Upper lobe of right lung (tissue), 1 donor: ENCODE measurements at places on chromosomes 6 and 20. TPM values are rescaled to one million over a fixed set of nuclear protein-coding genes. Genes with fewer than 3 reads are reported as not detected.

- H3K4me1 ChIP-seq = no peaks in the 10 kb centered on the region
- no peaks in the 10 kb centered on the region for H3K36me3 ChIP-seq
- no peak overlapping the region for H3K4me3 ChIP-seq
- no peak for DNase-seq
- H3K27me3 ChIP-seq = no peaks in the 10 kb centered on the region
- no peak overlapping the region for H3K27ac ChIP-seq
Measured at GRCh38 chr6:118263921-118264486, 284.1 kb upstream of the PLN start.

DNA sequence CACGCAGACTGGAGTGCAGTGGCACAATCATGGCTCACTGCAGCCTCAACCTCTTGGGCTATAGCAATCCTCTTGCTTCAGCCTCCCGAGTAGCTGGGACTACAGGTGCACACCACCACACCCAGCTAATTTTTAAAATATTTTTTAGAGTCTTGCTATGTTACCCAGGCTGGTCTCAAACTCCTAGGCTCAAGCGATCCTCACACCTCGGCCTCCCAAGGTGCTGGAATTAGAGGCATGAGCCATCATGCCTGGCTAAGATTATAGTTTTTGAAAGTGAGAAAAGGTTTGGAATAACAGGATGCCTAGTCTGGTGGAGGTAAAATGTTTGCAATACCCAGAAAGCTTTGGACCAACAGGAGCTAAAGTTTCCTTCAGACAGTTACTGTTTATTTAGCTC is 23.4 kb downstream of the GCM1 start:
- no peaks in the 10 kb centered on the region for H3K4me1 ChIP-seq
- no peak for DNase-seq
- H3K27ac ChIP-seq = no peak overlapping the region

DNA sequence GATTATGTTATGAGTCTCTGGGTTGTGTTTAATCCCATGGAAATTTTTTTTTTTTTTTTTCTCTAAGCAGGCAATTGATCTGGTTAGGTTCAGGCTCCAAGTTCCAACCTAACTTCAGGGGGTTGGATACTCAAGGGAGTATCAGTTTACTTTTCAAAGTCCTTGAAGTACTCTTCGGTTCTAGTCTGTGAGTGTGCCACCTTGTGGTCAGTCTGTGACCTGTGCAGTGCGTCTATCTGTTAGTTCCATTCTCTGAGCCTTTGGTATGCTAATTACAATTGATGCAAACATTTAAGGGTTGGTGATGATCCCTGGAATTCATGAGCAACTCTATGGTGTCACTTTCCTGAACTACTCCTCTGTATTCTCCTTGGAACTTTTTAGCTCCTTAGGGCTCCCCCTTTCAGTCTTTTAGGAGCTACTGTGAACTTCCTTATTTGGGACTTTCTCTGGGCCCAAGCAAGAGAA is 342.0 kb downstream of the SOX4 start:
- H3K4me3 ChIP-seq = no peak overlapping the region
- H3K36me3 ChIP-seq = no peaks in the 10 kb centered on the region
- H3K27ac ChIP-seq = no peak overlapping the region
- no peak for DNase-seq

RAET1E gene
- 0.96 TPM for total RNA-seq

GRCh38 chr20:46830886-46831632 is 63.6 kb upstream of the EYA2 start:
- H3K27me3 ChIP-seq = peaks cover 5% of the 10 kb centered on the region
- DNase-seq = no peak
- no peak overlapping the region for H3K27ac ChIP-seq
- H3K4me3 ChIP-seq = no peak overlapping the region

CALHM4 gene
- total RNA-seq = not detected

DPPA5 gene
- not detected for total RNA-seq

MTFR2 gene
- total RNA-seq = 1.4 TPM

- H3K27ac ChIP-seq = no peak overlapping the region
- no peak for DNase-seq
- H3K4me1 ChIP-seq = no peaks in the 10 kb centered on the region
Measured at GRCh38 chr6:101477436-101477835, 83.9 kb downstream of the GRIK2 start.

- H3K4me3 ChIP-seq = no peak overlapping the region
Measured at GRCh38 chr20:13580707-13581106, 58.0 kb downstream of the TASP1 start.

PAQR8 gene
- 5.8 TPM for total RNA-seq

GRCh38 chr6:169109411-169110220 is 144.0 kb downstream of the THBS2 start:
- no peak for DNase-seq
- no peak overlapping the region for H3K4me3 ChIP-seq
- no peaks in the 10 kb centered on the region for H3K27me3 ChIP-seq

GRCh38 chr20:60750909-60751308 is 501.2 kb upstream of the CDH4 start:
- no peaks in the 10 kb centered on the region for H3K27me3 ChIP-seq
- H3K4me1 ChIP-seq = no peaks in the 10 kb centered on the region
- no peak overlapping the region for H3K27ac ChIP-seq
- no peak for DNase-seq
- H3K4me3 ChIP-seq = no peak overlapping the region
- no peaks in the 10 kb centered on the region for H3K36me3 ChIP-seq

DNA sequence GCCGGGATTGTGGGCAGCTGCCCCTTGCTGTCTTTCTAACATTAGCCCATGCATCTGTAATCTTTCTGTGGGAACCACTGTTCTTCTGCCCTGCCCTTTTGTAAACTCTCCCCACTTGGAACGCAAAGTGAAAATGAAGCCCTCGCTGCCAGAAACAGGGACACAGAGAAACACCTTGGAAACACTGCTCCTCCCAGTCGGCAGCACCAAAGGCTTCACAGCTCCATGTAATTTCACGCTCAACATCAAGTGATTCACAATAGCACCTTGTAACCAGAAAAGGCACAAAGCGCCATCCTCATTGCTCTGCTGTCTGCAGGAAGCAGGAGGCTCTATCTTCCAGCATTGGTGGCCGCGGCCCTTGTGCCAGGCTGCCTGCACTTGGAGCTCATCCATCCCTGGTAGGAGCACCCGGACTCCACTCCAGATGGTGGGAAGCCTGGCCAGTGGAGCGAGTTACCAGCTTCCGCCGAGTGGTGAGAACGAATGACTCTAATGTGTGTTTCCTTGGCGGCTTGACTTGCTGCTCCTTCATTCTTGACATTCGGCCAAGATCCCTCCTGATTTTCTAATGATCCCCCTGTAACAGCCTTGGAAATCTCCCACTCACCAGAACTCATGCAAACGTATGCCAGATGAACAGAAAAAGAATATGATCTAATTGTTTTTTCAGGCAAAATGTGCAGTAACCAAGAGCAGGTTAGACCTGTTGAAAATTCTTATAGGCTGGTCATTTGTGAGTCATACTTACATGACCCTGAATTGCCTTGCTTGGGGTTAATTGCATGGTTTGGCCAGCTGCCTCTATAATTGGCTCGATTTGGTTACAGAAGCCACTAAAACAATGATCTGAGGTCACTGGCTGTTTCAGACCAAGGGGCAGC is 169.1 kb upstream of the CDYL start:
- no peak overlapping the region for H3K4me3 ChIP-seq
- no peak overlapping the region for H3K27ac ChIP-seq
- DNase-seq = no peak
- no peaks in the 10 kb centered on the region for H3K27me3 ChIP-seq
- H3K36me3 ChIP-seq = no peaks in the 10 kb centered on the region
- H3K4me1 ChIP-seq = no peaks in the 10 kb centered on the region

SLC22A16 gene
- 0.87 TPM for total RNA-seq

- no peak overlapping the region for H3K4me3 ChIP-seq
- DNase-seq = no peak
- no peaks in the 10 kb centered on the region for H3K36me3 ChIP-seq
- H3K27ac ChIP-seq = no peak overlapping the region
Measured at GRCh38 chr6:54706391-54706790, 140.2 kb upstream of the FAM83B start.

DNA sequence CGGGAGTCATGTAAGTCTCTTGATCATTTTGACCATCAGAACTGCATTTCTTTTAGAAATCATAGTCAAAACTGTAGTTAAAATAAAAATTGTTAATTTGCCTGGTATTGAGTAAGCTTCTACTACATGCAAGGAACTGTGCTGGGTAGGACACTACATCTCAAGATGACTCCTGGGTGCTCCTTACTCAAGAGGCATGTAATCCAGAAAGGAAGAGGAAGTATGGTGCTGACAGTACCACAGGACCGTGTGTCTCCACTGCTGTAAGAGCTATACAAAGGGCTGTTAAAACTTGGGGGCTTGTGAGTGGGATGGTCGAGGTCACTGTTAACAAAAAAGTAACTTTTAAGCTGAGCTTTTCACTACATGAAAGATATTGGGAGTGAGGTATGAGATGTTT is 508.3 kb upstream of the SOX4 start:
- H3K27ac ChIP-seq = no peak overlapping the region
- no peaks in the 10 kb centered on the region for H3K27me3 ChIP-seq
- H3K36me3 ChIP-seq = no peaks in the 10 kb centered on the region
- DNase-seq = no peak
